NCI-H526 (cell line): ENCODE measurements at places on chromosomes 6 and 20.

- peak; percentile 49 for DNase-seq
Measured at GRCh38 chr20:58889798-58890517, 37.4 kb downstream of the GNAS start.

- DNase-seq = no peak
Measured at GRCh38 chr6:134551245-134551960, 233.5 kb upstream of the SGK1 start.

DNA sequence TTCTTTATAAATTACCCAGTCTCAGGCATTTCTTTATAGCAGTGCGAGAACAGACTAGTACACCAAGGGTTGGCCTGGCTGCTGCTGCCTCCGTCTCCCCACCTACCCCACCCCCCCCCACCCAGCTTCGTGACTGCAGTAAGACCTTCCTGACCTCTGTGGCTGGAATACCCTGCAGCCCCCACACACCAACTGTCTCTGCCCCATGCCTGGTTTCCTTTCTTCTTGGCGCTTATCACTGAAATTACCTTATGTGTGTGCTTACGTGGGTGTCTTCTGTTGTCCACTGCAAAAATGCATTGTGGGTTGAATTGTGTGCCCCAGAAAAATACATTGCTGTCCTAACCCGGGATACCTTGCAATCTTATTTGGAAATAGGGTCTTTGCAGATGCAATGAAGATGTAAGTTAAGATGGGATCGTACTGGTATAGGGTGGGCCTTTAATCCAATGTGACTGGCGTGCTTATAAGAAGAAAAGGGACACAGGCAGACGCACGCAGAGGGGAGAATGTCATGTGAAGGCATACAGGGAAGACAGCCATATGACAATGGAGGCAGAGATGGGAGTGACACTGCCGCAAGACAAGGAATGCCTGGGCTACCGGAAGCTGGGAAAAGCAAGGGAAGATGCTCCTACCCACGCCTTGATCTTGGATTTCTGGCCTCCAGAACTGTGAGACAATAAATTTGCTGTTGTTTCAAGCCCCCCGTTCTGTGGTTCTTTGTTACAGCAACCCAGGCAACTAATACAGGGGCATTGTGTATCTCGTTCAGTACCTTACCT is 15.4 kb downstream of the SYNJ2 start:
- DNase-seq = no peak

- DNase-seq = no peak
Measured at GRCh38 chr6:110233770-110234374, 53.6 kb downstream of the CDC40 start.

GRCh38 chr6:127794405-127794804 is 106.5 kb downstream of the THEMIS start:
- DNase-seq = no peak

DNA sequence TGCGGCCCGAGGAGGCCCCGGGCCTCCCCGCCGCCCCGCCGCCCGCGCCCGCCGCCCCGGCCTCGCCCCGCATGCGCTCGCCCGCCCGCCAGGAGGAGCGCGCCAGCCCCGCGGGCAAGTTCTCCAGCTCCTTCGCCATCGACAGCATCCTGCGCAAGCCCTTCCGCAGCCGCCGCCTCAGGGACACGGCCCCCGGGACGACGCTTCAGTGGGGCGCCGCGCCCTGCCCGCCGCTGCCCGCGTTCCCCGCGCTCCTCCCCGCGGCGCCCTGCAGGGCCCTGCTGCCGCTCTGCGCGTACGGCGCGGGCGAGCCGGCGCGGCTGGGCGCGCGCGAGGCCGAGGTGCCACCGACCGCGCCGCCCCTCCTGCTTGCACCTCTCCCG is 1.5 kb downstream of the FOXQ1 start:
- DNase-seq = no peak

- no peak for DNase-seq
Measured at GRCh38 chr20:63700199-63701050, 4.0 kb downstream of the TNFRSF6B start.

DNA sequence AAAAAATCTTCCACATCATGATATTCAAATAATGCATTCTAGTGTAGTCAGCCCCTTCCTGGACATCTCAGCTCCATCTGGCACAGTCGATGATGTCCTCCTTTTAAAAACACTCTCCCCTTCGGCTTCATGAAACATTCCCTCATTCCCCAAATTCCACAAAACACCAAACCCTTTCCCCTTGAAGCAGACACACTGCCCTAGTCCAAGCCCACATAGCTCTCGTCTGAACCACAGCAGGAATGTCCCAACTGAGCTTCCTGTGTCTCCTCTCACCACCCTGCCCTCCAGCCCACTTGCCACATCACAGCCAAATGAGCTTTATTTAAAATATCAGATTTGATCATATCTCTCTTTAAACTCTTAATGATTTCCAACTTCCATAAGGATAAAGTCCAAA is 106.4 kb upstream of the CARMIL1 start:
- no peak for DNase-seq

GRCh38 chr6:9647071-9647445 is 767.8 kb downstream of the TFAP2A start:
- DNase-seq = no peak

- DNase-seq = peak; percentile 37
Measured at GRCh38 chr20:58208944-58209343, 19.5 kb downstream of the ANKRD60 start.

DNA sequence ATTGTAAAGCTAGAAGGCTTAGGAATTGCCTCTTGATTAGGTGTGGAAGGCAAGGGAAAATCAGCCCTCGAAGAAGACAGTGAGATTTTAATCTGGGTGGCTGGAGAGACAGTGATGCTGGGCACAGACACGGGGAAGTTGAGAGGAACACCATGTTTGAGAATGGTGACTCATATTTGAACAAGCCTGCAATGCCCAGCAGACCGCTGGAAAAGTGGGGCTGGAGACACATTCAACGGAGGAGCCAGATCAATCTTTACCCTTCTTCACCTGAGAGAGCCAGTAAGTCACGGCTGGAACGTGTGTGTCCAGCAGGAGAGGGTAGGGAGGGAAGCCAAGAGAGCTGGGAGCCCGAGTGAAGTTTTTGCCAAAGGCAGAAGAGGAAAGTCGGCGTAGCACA is 3.7 kb upstream of the ESR1 start:
- DNase-seq = no peak

- no peak for DNase-seq
Measured at GRCh38 chr6:77626426-77626825, 26.4 kb upstream of the MEI4 start.

DNA sequence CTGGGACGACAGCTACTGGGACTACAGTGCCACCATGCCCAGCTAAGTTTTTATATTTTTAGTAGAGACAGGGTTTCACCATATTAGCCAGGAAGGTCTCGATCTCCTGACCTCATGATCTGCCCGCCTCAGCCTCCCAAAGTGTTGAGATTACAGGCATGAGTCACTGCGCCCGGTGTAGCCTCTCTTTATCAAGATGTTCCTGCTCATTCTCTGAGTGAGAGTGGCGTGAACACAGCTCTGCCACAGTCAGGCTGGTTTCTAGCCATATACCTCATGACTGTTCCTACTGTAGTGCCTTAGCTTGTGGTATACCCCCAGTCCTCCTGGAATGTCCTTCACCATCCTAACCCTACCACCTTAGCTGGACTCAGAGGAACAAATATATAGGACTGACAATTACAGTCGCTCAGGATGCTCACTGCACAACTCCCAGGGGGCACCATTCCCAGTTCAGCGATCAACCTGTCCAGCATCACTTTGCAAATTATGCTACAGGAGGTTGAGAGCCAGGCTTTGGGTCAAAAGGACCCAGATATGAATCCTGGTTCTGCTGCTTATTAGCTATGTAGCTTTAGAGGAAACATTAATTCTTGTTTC is 86.3 kb downstream of the CHMP4B start:
- DNase-seq = no peak
